ENCODE measurements at places on chromosomes 2 and 18. TPM values are rescaled to one million over a fixed set of nuclear protein-coding genes. Genes with fewer than 3 reads are reported as not detected.

- DNase-seq, result no peak
Observed at GRCh38 chr2:53500181-53500580, 267.4 kb upstream of the CHAC2 start.

The HMSD gene
- total RNA-seq, result 2.4 TPM

DNA sequence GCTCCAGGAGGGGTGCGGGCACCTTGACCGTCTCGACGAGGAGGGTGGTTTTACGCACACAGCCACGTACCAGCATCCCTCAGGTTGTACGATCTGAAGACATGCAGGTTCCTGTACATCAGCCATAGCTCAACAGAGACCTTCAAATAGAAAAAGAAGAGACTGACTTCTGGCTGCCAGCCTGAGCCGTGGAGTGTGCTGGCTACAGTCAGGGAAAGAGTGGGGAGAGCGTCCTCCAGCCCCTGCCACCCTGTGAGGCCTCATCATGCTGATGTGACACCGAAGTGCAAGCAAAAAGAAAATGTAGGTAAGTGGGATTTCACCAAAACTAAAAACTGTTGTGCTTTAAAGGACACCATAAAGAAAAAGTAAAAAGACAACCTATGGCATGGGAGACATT lies 47.0 kb downstream of the ADI1 start:
- no peak for DNase-seq

DNA sequence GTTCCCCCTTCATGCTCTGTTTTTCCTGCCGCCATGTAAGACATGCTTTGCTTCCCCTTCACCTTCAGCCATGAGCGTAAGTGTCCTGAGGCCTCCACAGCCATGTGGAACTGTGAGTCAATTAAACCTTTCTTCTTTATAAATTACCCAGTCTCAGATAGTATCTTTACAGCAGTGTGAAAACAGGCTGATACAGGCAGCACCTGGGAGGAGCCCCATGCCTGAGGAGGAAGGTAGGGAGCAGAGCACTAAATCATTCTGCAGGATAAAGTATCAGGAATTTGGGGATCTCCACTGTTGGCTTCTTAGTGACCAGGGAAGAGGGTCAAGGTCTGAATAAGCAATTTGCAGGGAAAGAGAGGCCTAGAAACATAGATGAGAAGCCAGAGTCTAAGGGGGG lies 78.0 kb downstream of the KCNF1 start:
- no peak for DNase-seq

DNA sequence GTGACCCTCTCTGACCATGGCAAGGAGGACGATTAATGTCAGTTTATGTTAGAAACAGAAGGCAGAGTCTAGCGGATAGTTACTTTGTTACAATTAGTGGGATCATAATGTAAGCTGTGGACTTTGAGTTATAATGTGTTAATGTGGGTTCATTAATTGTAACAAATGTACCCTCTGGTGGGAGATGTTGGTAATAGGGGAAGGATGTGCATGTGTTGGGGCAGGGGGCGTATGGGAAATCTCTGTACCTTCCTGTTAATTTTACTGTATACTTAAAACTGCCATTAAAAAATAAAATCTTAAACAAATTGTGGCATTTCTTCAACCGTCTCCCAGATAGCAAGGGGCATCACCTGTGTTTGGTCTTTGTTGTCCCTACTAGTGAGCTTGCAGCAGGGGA lies 4.8 kb downstream of the UBE2F start:
- DNase-seq, result no peak

- DNase-seq, result no peak
Observed at GRCh38 chr2:95121093-95121406, 558 bp downstream of the MRPS5 start.

The SLC40A1 gene
- total RNA-seq, result 133 TPM

- DNase-seq, result peak; percentile 11
Observed at GRCh38 chr2:190318514-190318913, 1.1 kb downstream of the HIBCH start.

The DHRS9 gene
- 3.1 TPM for total RNA-seq

DNA sequence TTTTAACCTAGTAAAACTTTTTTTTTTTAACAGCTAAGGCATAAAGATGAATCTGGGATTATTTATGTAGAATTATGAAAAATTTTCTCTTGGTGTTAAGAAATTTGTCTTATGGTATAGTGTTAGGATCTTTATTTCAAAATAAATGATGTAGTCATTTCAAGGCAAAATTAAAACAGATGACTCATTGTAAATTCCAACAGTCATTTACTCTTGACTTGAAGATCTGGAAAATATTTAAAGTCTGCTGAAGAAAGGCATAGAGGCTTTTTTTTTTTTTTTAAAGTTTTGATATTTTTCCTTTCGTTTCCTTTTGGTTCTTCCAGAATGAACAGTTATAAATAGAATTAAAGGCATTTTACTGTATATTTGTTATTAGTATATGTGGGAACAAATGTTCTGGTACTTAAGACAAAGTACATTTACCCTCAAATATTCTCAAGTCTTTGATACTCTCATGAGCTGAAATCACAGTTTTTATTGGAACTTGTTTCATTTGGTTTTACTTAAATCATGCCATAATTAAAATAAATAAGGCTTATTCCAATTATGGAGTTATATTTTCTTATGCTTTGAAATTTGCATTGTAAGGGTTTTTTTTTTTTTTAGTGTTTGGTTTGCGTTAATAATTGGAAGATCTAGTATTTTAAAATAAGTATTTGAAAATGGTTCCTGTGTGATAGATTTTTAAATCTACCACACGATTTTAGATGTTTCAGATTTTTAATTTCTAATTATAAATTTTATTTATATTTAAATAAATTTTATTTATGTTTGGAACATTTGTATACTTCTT lies 29.9 kb downstream of the GLS start:
- peak; percentile 40 for DNase-seq

- no peak for DNase-seq
Observed at GRCh38 chr2:45205985-45206384, 196.7 kb upstream of the SIX2 start.

DNA sequence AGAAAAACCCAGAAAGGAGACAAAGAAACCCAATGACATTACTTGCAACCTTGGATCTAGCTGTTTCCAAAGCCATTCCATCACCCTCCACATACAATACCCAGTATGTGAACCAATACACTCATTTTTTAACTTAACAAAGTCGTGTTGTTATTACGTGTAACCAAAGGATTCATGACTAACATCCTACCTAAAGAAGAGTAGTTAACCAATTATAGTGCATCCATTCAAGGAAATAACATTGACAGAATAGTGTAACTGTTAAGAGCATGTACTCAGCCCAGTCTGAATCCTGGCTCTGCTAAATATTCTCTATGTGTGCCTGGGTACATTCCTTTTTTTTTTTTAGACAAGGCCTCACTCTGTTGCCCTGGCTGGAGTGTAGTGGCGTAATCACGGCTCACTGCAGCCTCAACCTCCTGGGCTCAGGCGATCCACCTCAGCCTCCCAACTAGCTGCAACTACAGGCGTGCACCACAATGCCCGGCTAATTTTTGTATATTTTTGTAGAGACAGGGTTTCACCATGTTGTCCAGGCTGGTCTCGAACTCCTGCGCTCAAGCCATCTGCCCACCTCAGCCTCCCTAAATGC lies 9.9 kb downstream of the TLK1 start:
- no peak for DNase-seq

Measured in umbilical cord (tissue), 2 donors.